Spinal cord (tissue), 10 donors: ENCODE measurements at places on chromosomes 4 and X. TPM values are rescaled to one million over a fixed set of nuclear protein-coding genes. Genes with fewer than 3 reads are reported as not detected.

- no peak overlapping the region for H3K27ac ChIP-seq
- H3K4me1 ChIP-seq, result peaks cover 5% of the 10 kb centered on the region
- no peak for DNase-seq
- peaks cover 5% of the 10 kb centered on the region for H3K36me3 ChIP-seq
Measured at GRCh38 chr4:102815981-102816380, 11.4 kb downstream of the UBE2D3 start.

DNA sequence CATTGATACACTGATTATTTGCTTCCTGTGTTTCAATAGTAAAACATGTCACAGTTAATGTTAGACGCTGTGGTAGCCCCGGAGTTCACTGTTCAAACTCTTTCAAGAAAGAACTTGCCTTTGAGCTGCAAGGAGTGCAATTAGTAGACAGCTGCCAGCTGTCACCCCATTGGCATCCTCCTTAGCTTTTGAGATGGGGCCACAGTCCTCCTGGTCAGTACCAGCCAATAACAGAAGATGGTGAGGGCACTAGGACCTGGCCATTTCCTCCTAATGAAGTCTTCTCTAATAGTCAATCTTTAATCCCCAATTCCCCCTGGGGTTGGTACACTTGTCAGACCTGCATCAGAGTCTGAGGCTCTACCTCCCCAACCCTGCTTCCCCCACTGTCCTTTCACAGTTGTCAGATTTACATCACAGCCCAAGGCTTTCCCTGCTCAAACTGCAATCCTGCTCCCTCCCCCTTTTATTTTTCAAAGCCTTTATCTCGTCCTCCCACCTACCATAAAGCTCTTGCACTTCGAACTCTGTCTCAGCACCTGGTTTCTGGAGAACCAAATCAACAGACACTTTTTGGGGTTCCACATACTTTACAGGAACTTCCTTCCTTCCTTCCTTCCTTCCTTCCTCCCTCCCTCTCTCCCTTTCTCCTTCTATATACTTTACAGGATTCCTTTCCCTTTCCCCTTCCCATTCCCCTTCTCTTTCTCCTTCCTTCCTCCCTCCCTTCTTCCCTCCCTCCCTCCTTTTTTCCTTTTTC is 182.0 kb downstream of the RASL11B start:
- no peak overlapping the region for H3K27ac ChIP-seq
- no peak overlapping the region for H3K4me3 ChIP-seq
- H3K27me3 ChIP-seq, result no peaks in the 10 kb centered on the region
- DNase-seq, result no peak

- peaks cover 20% of the 10 kb centered on the region for H3K4me1 ChIP-seq
- peak overlapping the region; percentile 43 for H3K27ac ChIP-seq
- peak overlapping the region; percentile 82 for H3K4me3 ChIP-seq
Measured at GRCh38 chr4:78059524-78059889, 2.4 kb downstream of the FRAS1 start.

DNA sequence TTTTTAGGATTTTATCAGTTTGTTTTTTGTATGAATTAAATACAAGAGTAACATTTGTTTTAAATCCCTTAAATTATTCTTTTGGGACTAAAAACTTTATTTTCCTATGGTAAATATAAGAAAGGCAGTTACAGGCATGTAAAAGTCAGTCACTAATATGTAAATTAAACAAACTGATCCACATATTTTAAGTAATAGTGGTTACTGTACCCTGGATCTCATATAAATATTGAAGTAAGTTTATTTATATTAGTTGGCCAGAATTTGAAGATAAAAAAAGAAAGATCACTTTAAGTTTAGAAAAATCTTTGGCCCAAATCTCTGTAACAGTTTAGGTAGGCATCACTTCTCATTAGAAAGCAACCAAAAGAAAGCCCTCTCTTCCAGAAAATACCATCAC is 45.8 kb downstream of the LDB2 start:
- H3K36me3 ChIP-seq, result no peaks in the 10 kb centered on the region
- no peaks in the 10 kb centered on the region for H3K4me1 ChIP-seq
- no peak for DNase-seq

DNA sequence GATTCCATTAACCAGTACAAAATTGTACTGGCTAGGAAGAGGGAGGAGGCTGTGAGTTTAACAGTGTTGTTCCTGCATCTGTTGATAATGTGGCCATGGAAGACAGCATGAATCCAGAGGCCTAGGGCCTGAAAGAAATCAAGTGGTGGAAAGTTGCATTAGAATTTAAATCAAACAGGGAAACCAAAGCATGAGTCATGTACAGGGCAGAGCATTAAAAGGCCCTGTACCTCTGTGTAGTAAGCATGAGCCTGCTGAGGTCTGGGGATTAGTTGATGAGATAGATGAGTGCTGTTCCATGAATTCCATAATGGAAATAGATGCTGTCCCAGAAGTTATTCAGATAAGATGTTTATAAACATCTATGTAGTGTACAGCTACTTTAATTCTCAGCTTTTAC is 58.3 kb downstream of the MID1IP1 start:
- H3K4me3 ChIP-seq, result no peak overlapping the region
- H3K27me3 ChIP-seq, result peaks cover 2% of the 10 kb centered on the region
- no peaks in the 10 kb centered on the region for H3K36me3 ChIP-seq
- H3K27ac ChIP-seq, result no peak overlapping the region
- no peak for DNase-seq

The UCP1 gene
- total RNA-seq, result 0.61 TPM

The ARAP2 gene
- total RNA-seq, result 28.0 TPM

DNA sequence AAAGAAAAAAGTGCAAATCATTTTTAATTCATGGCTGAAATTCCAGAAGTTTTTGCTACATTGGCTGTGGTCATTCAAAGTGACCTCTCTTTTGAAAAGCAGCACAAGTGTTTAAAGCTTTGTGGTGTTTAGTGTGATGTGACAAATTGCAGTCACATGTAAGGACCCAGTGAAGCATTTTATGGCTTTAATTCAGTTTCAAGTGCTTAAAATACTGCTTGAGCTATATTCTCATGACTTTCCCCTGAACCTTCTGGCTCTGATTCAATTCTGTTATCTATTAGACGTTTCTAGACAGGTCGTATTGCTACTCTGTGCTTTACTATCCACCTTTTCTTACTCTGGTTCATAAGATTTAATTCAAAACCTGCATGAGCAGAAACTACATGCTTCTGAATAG is 105.8 kb downstream of the FAT4 start:
- peaks cover 4% of the 10 kb centered on the region for H3K36me3 ChIP-seq
- no peak overlapping the region for H3K4me3 ChIP-seq
- H3K27ac ChIP-seq, result no peak overlapping the region
- no peaks in the 10 kb centered on the region for H3K27me3 ChIP-seq
- DNase-seq, result peak; percentile 29

DNA sequence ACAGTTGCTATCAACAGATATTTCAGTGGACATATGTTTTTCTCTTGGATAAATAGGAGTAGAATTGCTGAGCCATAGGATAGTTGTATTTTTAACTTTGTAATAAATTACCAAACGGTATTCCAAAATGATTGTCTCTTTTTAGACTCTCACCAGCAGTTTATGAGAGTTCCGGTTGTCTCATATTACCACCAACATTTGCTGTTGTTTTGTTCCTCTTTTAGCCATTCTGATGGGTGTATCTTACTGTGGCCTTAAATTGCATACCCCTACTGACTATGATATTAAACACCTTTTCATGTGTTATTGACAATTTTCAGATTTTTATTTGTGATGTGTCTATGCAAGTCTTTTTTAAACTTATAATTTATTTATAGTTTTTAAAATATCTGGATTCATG is 39.7 kb downstream of the SNX25 start:
- no peak overlapping the region for H3K4me3 ChIP-seq
- H3K36me3 ChIP-seq, result no peaks in the 10 kb centered on the region
- no peak for DNase-seq

The CSAG2 gene
- total RNA-seq, result not detected

GRCh38 chr4:38590046-38590445 is 74.0 kb upstream of the KLF3 start:
- no peaks in the 10 kb centered on the region for H3K4me1 ChIP-seq
- no peaks in the 10 kb centered on the region for H3K27me3 ChIP-seq
- H3K4me3 ChIP-seq, result no peak overlapping the region
- no peaks in the 10 kb centered on the region for H3K36me3 ChIP-seq
- no peak for DNase-seq

The GYPA gene
- 27.3 TPM for total RNA-seq

- H3K4me3 ChIP-seq, result no peak overlapping the region
- no peaks in the 10 kb centered on the region for H3K27me3 ChIP-seq
- no peak for DNase-seq
- peaks cover 4% of the 10 kb centered on the region for H3K4me1 ChIP-seq
- no peak overlapping the region for H3K27ac ChIP-seq
- no peaks in the 10 kb centered on the region for H3K36me3 ChIP-seq
Measured at GRCh38 chr4:73874386-73874785, 5.2 kb downstream of the CXCL1 start.

The ARR3 gene
- not detected for total RNA-seq

GRCh38 chr4:55617587-55618197 is 18.4 kb downstream of the NMU start:
- H3K27ac ChIP-seq, result no peak overlapping the region
- H3K36me3 ChIP-seq, result no peaks in the 10 kb centered on the region
- no peak for DNase-seq
- no peaks in the 10 kb centered on the region for H3K27me3 ChIP-seq

DNA sequence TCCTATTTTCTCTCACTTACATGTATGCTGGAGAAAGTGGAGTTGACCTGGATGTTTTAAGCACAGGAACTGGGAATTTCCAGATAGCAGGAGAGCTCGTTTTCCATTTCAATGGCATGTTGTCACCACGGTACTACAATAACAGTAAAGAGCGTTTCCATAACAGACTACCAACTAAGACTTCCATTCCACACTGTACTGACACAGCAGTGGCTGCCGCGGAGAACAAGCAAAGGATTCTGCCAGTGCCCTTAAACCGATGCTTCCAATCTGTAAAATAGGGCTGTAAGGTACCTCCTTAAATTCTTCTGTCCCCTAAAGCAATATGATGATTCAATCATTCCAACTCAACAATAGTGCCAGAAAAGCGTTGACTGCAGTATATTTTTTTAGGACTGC is 143.9 kb downstream of the KLHL13 start:
- peak overlapping the region; percentile 8 for H3K27ac ChIP-seq
- no peaks in the 10 kb centered on the region for H3K4me1 ChIP-seq
- no peaks in the 10 kb centered on the region for H3K27me3 ChIP-seq

The PFKFB1 gene
- total RNA-seq, result 0.39 TPM

The TBX22 gene
- 0.06 TPM for total RNA-seq

- no peaks in the 10 kb centered on the region for H3K36me3 ChIP-seq
- H3K27ac ChIP-seq, result no peak overlapping the region
- no peak overlapping the region for H3K4me3 ChIP-seq
- no peaks in the 10 kb centered on the region for H3K27me3 ChIP-seq
Measured at GRCh38 chr4:97215409-97215941, 927.8 kb downstream of the STPG2 start.

The MAP9 gene
- total RNA-seq, result 69.6 TPM

GRCh38 chr4:142581881-142582280 is 264.2 kb downstream of the INPP4B start:
- no peaks in the 10 kb centered on the region for H3K36me3 ChIP-seq
- no peaks in the 10 kb centered on the region for H3K27me3 ChIP-seq

GRCh38 chr4:15938182-15938581 is 358 bp downstream of the FGFBP1 start:
- no peaks in the 10 kb centered on the region for H3K36me3 ChIP-seq
- H3K4me3 ChIP-seq, result no peak overlapping the region

The GABRQ gene
- 25.4 TPM for total RNA-seq

The DGKK gene
- total RNA-seq, result 12.4 TPM

DNA sequence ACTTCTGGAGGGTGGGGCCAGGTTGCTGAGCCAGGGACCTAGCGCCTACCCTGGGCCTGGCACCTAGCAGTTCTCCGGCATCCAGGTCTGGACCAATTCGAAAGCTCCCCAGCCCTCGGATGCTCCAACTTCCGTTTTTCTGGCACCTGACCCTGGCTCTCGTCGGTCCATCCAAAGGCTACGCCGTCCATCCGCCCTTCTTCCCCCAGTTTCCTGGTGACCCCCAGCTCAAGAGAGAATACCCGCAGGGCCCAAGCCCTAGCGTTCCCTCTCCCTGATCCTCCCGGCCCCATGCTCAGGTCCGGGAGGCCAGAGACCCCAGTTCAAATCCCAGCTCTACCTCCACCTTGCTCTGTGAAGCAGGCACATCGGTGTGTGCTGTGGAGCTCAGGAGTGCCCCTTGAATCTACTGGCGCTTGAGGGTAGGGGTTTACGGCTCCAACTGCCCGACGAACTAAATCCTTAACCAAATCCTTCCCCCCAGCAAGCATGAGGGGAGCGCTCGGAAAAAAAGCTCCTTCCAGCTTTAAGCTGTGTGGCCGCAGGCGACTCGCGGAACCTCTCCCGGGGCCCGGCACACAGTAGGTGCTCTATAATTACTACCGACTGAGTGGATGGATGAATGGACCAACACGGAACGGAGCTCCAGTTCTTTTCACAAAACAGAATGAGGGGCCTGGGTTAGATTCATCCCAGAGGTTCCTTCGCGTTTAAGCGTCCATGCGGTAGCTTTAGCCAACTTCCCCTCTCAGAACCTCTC is 1.1 kb downstream of the CRMP1 start:
- peaks cover 68% of the 10 kb centered on the region for H3K4me1 ChIP-seq
- H3K36me3 ChIP-seq, result peaks cover 4% of the 10 kb centered on the region
- H3K27me3 ChIP-seq, result peaks cover 22% of the 10 kb centered on the region
- H3K4me3 ChIP-seq, result peak overlapping the region; percentile 57
- no peak for DNase-seq
